ENCODE measurements at places on chromosomes 13 and 19.

DNA sequence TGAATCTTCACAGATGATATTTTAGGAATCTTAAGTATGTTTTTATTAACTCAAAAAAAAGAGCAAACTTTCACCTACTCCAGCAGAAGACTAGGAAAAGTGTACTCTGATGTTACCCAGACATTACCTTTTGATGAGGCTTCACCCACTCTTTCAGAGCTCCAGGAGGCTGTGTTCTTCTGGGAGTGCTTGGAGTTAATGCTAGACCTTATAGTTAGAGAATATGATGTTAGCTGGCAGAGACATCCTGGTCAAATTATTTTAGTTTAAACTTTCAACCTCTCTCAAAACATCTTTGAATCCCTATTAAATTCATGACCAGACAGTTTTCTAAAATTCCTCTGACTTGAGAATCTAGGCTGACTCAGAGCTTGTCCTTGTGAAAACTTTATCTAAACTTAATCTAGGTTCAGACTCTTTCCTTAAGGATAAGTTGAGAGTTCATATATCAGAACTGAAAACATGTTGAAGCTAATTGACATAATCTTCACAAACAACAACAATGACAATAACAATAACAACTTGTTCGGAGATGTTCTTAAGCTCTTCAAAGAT is 82.8 kb downstream of the ITGBL1 start:
- H3K27me3 ChIP-seq = no peaks in the 10 kb centered on the region
- peak overlapping the region; percentile 84 for H3K27ac ChIP-seq
- peak; percentile 62 for DNase-seq
- peak overlapping the region; percentile 52 for H3K4me3 ChIP-seq
- peaks cover 6% of the 10 kb centered on the region for H3K36me3 ChIP-seq
- peaks cover 50% of the 10 kb centered on the region for H3K4me1 ChIP-seq

DNA sequence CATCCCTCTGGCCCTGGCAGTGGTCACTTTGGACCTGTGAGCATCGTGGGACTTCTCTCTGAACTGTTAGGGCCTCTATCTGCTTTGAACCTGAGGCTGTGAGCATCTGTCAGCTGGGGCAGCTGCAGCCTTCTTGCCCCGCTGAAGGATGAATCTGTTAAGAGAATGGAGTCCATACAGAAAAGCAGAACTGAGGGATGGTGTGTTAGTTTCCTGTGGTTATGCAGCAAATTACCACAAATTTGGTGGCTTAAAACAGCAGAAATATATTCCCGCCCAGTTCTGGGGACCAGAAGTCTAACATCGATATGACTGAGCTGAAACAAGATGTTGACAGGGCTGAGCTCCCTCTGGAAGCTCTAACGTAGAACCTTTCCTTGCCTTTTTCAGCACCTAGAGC is 1.6 kb upstream of the ZNF497 start:
- no peak overlapping the region for H3K4me3 ChIP-seq
- no peaks in the 10 kb centered on the region for H3K36me3 ChIP-seq
- no peak for DNase-seq
- peaks cover 2% of the 10 kb centered on the region for H3K27me3 ChIP-seq
- H3K27ac ChIP-seq = no peak overlapping the region

DNA sequence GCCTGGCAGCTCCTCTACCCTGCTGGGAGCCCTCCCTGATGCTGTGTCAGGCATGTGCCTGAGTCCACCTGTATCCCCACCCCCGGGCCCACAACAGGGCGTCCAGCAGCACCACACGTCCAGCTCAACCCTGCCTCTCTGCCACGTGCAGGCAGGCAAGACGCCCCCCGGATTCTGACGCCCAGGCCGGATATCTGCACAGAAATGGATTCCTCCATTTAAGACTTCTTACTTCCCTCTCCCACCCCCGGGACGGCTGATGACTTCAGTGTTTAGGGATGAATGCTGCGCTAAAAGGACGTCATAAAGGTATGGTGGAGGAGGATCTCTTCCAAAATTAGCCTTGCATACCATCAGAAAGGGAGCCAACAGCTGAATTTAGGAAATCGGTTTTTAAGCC is 10.2 kb downstream of the PEPD start:
- H3K4me3 ChIP-seq = no peak overlapping the region
- peaks cover 26% of the 10 kb centered on the region for H3K4me1 ChIP-seq
- H3K27me3 ChIP-seq = no peaks in the 10 kb centered on the region
- no peak overlapping the region for H3K27ac ChIP-seq

DNA sequence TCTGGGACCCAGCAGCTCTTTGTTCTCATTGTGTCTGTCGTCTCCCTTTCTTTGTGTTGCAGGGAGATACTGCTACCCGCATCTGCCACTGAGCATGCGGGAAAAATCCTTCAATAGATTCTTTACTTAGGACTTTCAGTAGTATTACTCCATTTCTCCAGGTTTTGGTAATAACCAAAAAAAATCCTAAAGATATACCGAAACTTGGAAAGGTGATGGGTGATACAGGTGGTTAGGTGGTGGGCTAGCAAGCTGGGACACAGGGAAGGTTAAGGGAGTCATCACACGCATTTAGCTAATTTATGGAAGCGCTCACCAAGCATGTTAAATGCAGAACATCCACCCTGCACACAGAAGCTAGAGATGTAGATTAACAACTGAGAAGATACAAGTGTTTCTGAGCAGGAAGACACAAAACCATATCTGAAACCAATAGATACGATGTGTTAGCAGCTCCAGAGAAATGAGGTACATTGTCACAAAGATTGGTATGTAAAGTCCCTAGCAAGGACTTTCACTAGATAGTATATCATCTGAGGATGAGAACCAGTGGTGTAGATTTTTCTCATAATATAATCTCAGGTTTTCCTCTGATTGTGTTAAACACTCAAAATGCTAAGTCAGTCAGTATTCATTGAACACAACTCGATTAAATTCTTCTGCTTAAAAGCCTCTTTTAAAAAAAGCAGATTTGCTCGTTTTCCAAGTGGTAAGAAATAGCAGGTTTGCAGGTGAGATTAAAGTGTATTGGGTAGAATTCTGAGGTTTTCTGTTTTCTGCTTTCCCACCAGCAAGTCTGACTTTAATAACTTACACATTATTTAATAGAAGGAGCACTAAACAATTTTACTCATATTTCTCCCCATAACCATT is 1.2 kb upstream of the SLAIN1 start:
- H3K27ac ChIP-seq = no peak overlapping the region
- DNase-seq = no peak
- H3K4me3 ChIP-seq = no peak overlapping the region

- H3K27me3 ChIP-seq = peaks cover 3% of the 10 kb centered on the region
- no peak overlapping the region for H3K4me3 ChIP-seq
- H3K36me3 ChIP-seq = no peaks in the 10 kb centered on the region
- H3K4me1 ChIP-seq = no peaks in the 10 kb centered on the region
- DNase-seq = no peak
- no peak overlapping the region for H3K27ac ChIP-seq
Measured at GRCh38 chr13:92829930-92830329, 396.7 kb upstream of the GPC6 start.

DNA sequence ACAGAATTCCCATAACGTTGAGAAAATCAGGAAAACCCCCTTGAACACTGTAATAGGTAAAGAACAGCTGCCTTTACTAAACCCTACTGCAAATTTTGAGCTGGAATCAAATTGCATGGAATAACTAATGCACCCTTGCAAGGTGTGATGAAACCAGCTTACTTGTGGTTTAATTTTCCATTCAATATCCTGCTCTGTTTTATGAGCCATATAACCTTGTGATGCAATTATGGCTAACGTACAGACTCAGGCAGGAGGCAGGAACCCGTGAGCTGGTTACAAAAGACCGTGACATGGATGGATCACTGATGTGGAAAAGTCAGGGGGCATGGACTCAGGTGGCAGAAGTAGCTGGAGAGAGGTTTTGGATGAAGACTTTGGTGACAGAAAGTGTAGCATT is 438.6 kb downstream of the COG6 start:
- no peaks in the 10 kb centered on the region for H3K36me3 ChIP-seq
- peaks cover 8% of the 10 kb centered on the region for H3K27me3 ChIP-seq
- H3K4me1 ChIP-seq = no peaks in the 10 kb centered on the region
- H3K4me3 ChIP-seq = no peak overlapping the region
- no peak for DNase-seq

DNA sequence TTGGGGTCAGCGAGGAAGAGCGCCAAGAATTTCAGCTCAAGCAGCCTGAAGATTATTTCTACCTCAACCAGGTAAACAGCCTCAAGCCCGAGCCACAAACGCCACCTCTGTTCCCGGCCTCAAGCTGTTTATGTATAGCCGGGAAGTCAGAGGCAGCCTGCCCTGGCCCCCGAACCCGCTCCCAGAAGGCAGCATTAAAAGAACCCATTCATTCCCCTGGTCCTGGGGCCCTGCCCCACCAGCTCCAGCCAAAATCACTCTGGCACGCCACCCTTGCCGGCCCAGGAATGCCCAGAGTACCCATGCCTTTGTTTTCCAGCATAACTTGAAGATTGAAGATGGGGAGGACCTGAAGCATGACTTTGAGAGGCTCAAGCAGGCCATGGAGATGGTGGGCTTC is 61.2 kb upstream of the USE1 start:
- DNase-seq = no peak
- H3K27me3 ChIP-seq = no peaks in the 10 kb centered on the region
- no peak overlapping the region for H3K27ac ChIP-seq

- no peak for DNase-seq
- H3K36me3 ChIP-seq = no peaks in the 10 kb centered on the region
- peaks cover 12% of the 10 kb centered on the region for H3K4me1 ChIP-seq
- peaks cover 2% of the 10 kb centered on the region for H3K27me3 ChIP-seq
- no peak overlapping the region for H3K27ac ChIP-seq
Measured at GRCh38 chr19:6765738-6766356, 1.4 kb downstream of the SH2D3A start.

GRCh38 chr13:99651016-99651415 is 149.7 kb downstream of the TM9SF2 start:
- H3K36me3 ChIP-seq = no peaks in the 10 kb centered on the region
- no peak overlapping the region for H3K27ac ChIP-seq
- peaks cover 6% of the 10 kb centered on the region for H3K27me3 ChIP-seq
- DNase-seq = no peak
- no peak overlapping the region for H3K4me3 ChIP-seq
- H3K4me1 ChIP-seq = peaks cover 7% of the 10 kb centered on the region

- no peak overlapping the region for H3K4me3 ChIP-seq
- H3K27me3 ChIP-seq = no peaks in the 10 kb centered on the region
- H3K4me1 ChIP-seq = peaks cover 7% of the 10 kb centered on the region
- no peak for DNase-seq
- H3K36me3 ChIP-seq = no peaks in the 10 kb centered on the region
- no peak overlapping the region for H3K27ac ChIP-seq
Measured at GRCh38 chr13:85828094-85828684, 29.0 kb upstream of the SLITRK6 start.

GRCh38 chr13:35789335-35790165 is 313.1 kb upstream of the MAB21L1 start:
- H3K27ac ChIP-seq = peak overlapping the region; percentile 29
- no peaks in the 10 kb centered on the region for H3K36me3 ChIP-seq
- H3K4me1 ChIP-seq = peaks cover 67% of the 10 kb centered on the region

DNA sequence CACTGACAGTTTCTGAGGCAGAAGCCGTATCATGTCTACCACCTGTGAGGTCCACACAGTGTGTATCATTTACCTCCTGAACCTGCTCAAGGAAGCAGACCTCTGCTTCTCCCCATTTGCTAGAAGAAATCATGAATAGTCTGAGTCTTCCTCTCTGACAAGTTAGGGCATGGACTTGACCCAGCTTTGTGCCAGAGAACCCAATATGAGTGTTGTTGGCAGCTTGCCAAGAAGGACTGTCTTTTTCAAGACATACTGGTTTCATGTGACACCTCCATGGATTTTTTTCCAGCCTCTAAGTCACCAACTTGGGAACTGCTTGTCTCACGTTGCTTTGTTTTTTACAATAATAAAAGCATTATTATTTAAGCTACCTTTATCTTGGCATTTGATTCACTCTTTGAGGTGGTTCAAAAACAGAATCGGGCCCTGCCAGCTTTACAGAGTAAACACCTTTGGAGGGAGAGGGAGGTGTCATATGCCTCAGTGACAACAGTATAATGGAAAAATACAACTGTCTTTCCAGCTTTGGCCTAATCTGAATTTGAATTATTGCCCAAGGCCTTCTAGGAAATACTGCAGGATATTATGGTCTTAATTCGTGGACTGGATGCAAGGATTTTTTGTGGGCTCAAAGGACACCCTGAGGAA is 9.6 kb downstream of the ZNF211 start:
- no peak overlapping the region for H3K27ac ChIP-seq
- peaks cover 67% of the 10 kb centered on the region for H3K36me3 ChIP-seq
- H3K4me3 ChIP-seq = no peak overlapping the region

DNA sequence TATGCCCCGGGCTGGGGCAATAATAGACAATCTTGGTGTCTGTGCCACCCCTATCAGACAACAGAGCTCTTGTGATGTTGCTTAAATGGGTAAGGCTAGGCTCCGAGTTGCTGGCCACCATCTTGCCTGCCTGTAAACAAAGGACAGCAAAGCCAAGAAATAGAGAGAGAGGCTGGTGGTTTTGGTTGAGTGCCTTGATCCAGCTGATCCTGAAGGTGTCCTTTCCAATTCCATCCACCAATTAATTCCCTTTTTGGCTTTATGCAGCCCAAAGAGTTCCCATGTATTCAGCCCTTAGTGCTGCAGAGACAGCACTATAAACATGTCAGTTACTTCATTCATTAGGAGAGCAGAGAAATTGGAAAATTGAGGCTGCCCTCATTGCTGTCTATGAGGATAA is 41.7 kb upstream of the HOMER3 start:
- H3K36me3 ChIP-seq = no peaks in the 10 kb centered on the region
- peaks cover 13% of the 10 kb centered on the region for H3K27me3 ChIP-seq
- DNase-seq = no peak
- no peak overlapping the region for H3K27ac ChIP-seq

DNA sequence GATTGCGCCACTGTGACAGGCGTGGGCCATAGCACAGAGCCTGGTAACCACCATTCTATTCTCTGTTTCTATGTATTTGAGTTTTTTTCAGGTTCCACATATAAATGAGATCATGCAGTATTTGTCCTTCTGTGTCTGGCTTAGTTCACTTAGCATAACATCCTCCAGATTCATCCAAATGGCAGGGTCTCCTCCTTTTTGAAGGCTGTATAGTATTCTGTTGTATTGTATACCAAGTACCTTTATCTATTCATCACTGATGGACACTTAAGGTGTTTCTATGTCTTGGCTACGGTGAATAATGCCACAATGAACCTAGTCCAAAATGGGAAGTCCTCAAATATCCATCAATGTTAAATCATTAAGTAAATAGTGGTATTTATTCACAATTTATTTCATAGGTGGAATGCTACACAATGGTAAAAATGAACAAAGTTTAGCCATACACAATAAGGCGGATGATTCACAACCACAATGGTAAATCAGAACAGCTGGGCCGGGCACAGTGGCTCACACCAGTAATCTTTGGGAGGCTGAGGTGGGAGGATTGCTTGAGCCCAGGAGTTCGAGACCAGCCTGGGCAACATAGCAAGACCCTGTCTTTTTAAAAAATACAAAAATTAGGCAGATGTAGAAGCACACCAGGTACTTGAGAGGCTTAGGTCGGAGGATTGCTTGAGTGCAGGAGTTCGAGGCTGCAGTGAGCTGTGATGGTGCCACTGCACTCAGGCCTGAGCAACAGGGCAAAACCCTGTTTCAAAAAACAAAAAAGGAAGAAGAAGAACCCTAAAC is 8.4 kb upstream of the GRAMD1A start:
- no peak overlapping the region for H3K4me3 ChIP-seq
- H3K27ac ChIP-seq = no peak overlapping the region
- H3K36me3 ChIP-seq = no peaks in the 10 kb centered on the region
- no peak for DNase-seq
